ENCODE measurements at places on chromosomes 5 and 9. TPM values are rescaled to one million over a fixed set of nuclear protein-coding genes. Genes with fewer than 3 reads are reported as not detected.

DNA sequence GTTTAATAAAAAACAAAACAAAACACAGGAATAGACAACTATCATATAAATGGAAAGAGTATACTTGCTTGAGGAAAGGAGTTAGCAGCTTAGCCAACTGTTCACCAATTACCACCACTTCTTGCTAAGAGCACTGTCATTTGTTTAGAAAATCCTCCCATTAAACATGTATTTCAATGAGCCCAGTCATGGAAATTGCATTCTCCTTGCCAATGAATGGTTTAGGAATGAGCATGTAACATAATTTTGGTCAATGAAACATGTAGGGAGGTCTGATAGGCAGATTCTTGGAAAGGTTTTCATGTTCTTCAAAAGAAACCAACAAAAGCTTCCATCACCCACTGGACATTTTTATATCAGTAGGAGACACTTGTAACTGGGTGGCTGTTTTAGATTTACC is 502.8 kb upstream of the PAPPA start:
- DNase-seq: no peak

DNA sequence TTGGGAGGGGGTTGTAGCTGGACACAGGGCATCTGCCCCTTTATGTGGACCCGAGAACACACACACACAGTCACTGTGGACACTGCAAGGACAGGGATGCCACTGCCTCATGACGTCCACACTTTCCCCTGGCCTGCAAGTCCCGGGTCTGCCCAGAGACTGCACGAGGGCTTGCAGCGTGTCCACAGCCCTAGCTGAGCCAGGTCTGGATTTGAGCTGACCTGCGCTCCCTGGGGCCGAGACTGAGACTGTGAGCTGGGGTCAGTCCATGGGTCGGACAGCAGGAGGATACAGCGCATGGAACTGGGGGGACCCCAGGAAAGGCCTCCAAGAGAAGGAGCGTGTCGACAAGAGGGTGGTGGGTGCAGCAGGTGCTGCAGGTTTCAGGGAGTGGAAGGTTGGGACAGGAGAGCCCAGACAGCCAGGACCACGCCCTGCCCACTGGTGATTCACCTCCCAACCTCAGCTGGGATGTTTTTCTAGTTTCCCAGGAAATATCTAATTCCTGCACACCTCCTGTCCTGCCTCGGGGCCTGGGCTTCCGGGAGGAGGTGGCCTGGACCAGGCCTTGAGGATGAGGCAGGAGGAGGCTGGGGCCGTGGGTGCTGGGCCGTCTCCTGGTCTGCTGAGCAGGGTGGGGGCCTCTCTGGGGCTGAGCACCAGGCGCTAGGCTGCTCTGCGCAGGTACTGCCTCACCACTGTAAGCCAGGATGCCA is 806 bp upstream of the RNF224 start:
- DNase-seq: no peak

GRCh38 chr5:36396640-36397039 is 94.9 kb upstream of the RANBP3L start:
- no peak for DNase-seq

The BAAT gene
- 0.06 TPM for polyA plus RNA-seq

DNA sequence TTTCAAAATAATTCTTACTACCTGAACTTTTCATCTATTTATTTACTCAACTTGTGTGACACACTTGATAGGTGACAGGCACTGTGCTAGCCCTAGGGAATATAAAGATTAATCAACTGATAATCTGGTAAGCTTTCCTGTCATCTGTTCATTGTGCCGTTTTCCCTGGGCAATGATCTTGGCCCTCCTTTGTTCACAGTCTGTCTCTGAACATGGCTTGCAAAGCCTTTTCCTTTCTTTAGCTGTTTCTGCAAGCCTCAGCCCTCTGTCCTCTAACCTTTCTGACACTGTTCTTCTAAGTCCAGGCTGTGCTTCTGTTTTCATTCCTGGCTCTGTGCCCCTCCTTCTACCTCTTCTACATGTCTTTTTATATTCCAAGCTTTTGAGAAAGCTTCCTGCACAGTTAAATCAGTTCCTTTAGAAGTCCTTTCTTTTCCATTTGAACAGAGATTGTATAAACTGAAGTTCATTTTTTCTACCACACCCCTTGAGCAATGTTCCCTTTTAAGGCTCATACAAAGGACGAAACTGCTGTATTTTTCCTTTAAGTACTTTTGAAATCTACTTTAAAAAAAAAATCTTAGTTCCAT is 803.0 kb upstream of the ZNF608 start:
- DNase-seq: no peak

The FBP1 gene
- polyA plus RNA-seq: 48.6 TPM

DNA sequence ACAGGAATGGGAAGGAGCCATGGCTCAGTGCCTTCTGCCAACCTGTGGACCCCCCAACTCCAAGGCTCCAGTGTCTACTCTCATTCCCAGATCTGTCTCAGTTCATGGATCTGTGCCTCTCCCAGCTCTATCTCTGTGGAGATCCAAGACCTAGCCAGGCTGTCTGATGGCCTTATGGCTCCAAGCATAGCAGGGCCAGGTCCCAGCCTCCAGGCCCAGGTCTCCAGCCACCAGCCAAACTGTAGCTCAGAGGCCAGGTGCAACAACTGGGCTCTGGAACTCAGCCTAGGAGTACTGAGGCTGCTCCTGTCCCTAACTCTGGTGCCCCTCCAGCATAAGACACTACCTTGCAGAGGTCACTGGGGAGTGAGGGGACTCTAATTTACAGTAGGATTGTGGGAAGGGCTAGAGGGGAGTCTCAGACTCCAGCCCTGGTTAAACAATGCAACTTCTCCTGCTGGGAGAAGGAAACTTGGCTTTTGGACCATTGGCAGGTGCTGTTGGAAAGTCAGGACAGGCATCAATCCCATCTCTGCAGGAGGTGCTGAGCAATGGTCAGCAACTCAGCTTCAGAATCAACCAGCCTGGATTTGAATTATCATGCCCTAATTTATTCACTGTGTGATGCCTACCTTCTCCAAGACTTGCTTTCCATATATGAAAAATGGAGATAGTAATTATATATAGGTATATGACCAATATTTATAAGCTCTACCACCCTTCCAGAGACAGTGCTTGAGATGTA is 63.0 kb downstream of the PCDH1 start:
- DNase-seq: no peak

- DNase-seq: no peak
These were observed 27.7 kb downstream of the NR2F1 start for GRCh38 chr5:93610581-93611272.

The DMRT2 gene
- 0.10 TPM for polyA plus RNA-seq

DNA sequence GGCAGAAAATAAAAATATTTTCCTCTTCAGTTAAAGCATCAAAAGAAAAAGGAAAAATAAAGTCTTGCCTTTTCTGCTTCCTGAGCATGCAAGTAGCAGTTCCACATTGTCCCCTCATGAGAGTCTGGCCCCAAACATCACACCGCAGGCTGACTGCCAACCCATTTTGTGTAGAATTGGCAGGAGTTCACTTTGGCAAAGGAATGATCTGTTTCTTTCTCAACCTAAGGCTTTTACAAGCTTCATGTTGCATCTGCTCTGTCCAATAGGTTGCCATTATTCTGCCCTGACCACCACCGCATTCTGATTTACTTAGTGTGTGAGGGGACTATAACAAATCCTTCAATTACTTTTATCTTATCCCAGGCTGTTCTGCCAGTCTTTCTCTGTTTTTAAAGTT is 249.5 kb downstream of the ISL1 start:
- peak; percentile 62 for DNase-seq

GRCh38 chr5:171783051-171783450 is 2.6 kb upstream of the SMIM23 start:
- no peak for DNase-seq

The SLC36A2 gene
- 0.03 TPM for polyA plus RNA-seq
